ENCODE measurements at places on chromosomes 1 and 21. TPM values are rescaled to one million over a fixed set of nuclear protein-coding genes. Genes with fewer than 3 reads are reported as not detected.
A peak's percentile ranks its signal among the peaks of the same experiment; 100 is the strongest.

The KCNT2 gene
- total RNA-seq = not detected

The MYOG gene
- not detected for total RNA-seq

DNA sequence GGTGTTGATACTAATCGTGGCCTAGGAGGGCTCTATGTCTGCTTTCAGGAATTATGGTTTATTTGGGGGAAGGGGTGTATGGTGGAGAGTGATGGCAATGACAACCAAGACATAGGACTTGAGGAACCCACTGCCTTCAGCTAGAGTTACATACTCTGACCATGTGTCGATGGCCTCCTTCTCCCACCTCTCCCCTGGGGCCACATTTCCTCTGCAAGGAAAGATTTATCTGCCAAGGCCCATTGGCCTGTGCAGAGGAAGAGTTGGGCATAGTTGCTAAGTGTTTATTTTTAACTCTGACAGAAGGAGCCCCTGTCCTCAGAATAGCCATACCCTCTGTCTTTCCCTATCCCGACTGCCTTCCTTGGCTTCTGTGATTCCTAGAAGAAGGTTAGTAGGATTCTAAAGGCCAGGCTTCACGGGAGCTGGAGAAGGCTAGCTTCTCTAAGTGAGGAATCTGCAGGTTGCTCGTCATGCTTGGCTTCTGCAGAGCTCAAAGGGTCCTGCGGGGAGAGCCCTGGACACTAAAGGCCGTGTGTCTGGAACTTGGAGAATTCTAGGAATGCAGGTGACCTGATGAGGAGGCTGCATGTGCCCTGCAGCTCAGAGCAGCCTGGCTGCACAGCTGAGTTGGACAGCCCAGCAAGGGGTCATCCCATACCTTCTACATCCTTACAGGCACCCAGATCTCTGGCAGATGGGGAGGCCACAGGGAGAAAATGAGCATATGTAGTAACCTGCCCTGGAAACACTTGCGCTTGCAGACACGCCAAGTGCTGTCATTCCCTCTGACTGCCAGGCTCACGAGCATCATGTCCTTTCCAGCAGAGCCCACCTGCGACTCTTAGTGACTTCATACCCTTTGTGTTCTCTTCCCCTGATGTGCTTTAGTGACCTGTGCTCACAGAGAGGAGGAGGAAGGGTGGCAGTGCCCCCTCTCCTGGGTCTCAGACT lies 9.7 kb downstream of the MAPKAPK2 start:
- DNase-seq = no peak

The AVPR1B gene
- not detected for total RNA-seq

The PADI3 gene
- 0.39 TPM for total RNA-seq

The G0S2 gene
- not detected for total RNA-seq

- no peak for DNase-seq
Observed at GRCh38 chr1:178518894-178519293, 6.0 kb downstream of the TEX35 start.

GRCh38 chr1:167375949-167376348 lies 142.4 kb downstream of the CD247 start:
- DNase-seq = no peak

GRCh38 chr21:34900376-34900775 lies 148.7 kb downstream of the RUNX1 start:
- peak; percentile 31 for DNase-seq

DNA sequence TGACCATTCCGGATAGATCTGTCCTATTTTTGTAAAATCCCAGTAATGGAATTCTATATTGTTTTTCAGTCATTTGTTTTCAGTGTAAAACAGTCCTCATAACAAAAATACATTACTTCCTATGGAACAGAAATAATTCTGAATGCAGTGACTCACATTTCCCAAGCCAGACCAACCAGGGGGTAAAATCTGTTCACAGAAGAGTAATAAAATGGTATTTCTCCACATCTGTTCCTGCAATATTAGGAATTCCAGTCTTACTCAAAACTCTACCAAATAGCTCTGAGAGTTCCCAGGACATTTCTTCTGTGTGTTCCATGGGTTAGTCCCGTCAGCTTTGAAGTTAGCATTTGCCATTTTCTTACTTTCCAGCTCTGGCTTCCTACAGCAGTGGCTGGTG lies 2.6 kb upstream of the DDR2 start:
- no peak for DNase-seq

- DNase-seq = no peak
Observed at GRCh38 chr21:20949884-20950283, 48.3 kb upstream of the NCAM2 start.
